ENCODE measurements at places on chromosomes 5 and 9.

DNA sequence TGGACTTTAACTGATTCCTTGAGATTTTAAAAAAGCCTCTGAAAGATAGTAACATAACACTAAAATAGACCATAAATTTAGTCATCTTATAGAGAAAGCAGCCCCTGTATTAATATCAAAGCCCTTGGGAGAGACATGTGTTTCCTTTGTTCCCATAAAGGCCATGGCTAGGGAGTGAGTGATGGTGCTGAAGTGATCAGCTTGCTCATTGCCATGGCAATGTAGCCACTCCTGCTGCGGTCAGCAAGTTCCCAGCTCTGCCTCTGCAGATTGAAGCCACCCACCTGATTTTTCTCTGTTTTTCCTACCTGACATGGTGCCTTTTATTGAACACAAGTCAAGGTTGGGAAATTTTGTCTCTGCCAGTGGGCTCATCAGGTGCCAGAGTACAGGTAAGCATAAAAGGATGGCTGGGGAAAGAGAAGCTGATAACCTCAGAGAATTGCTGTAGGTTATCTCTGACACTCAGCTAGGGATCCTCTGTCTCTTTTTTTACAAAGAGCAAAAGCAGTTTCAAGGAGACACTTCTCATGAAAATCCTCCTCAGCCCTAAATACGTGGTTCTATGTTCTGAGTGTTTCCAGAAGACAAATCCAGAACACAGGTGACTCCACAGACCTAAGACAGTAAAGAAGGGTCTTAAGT, 296.3 kb upstream of the NMUR2 start:
- DNase-seq, result no peak

- peak; percentile 39 for DNase-seq
Measured at GRCh38 chr5:134177369-134178095, 782 bp upstream of the SKP1 start.

GRCh38 chr5:109163336-109163735, 246.4 kb downstream of the PJA2 start:
- no peak for DNase-seq

- no peak for DNase-seq
Measured at GRCh38 chr5:38533286-38534155, 22.9 kb downstream of the LIFR start.
